ENCODE measurements at places on chromosomes 4 and X.

DNA sequence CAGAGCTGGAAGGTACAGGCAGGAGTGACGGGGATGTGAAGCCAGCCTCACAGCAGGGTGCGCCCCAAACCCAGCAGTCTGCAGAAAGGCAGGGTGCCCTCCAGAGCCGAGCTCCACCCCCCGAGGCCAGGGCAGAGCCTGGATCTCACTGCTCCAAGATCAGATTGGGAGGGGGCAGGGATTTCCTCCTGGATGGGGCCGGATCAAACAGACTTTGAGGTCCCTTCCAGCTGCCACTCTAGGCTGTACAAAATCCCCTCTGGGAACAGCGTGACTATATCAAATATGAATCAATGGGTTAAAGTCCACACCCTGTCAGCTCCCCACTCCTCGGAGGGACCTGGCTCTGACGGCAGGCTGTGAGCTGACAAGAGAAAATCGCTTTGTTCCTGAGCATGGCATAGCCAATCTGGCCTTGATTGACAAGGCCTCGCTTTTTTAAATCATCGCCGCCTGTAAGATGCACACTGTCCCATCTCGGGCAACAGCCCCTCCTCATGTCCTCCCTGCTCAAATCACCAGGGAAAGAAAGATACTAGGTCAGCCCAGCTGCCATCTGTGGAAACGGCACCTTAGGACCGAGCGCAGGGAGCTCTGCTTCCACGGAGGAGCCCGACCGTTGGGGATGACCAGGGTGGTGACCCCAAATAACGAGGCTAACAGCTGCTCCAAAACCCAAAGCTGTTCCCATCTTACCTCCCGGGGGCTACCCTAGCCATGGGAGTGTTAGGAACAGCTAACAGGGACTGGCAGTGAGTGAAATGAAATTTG, 39.9 kb downstream of the PSAPL1 start:
- DNase-seq, result peak; percentile 25

- no peak for DNase-seq
Observed at GRCh38 chr4:11313157-11313943, 115.3 kb downstream of the HS3ST1 start.

DNA sequence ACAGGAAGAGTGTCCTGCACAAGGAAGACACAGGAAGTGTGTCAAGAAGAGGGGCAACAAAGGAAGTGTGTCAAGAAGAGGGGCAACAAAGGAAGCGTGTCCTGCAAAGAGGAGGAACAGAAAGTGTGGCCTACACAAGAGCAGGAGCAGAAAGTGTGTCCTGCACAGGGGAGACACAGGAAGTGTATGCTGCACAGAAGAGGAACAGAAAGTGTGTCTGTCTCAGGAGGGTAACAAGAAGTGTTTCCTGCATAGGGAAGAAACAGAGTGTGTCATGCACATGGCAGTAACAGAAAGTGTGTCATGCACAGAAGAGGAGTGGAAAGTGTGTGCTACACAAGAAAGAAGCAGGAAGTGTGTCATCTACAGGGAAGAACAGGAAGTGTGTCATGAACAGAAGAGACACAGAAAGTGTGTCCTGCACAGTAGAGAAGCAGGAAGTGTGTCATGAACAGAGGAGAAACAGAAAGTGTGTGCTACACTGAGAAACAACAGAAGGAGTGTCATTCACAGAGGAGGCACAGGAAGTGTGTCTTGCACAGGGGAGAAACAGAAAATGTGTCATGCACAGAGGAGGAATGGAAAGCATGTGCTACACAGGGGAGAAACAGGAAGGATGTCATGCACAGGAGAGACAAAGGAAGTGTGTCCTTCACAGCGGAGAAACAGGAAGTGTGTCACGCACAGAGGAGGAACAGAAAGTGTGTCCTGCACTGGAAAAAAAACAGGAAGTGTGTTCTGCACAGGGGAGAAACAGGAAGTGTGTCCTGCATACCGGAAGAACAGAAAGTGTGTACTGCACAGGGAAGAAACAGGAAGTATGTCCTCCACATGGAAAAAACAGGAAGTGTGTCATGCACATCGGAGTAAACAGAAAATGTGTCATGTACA, 526.4 kb upstream of the PRKX start:
- DNase-seq, result no peak

DNA sequence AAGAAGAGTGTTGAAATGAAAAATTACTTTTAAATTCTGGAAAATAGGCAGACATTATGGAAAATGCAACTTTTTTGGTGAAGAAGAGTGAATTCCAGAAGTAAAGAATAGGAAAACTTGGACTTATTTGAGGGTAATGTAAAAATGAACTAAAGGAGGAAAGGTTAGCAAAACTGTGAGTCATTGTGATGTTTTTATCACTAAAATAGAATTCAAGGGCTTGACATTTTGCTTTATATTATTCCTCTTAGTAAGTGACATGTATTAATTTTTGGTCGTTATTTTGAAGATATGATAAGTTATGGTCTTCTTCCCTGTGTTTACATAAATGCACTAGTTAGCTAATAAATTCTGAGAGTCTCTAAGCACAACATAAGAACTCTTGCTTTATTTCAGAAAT, 390.9 kb downstream of the FAT4 start:
- DNase-seq, result no peak

DNA sequence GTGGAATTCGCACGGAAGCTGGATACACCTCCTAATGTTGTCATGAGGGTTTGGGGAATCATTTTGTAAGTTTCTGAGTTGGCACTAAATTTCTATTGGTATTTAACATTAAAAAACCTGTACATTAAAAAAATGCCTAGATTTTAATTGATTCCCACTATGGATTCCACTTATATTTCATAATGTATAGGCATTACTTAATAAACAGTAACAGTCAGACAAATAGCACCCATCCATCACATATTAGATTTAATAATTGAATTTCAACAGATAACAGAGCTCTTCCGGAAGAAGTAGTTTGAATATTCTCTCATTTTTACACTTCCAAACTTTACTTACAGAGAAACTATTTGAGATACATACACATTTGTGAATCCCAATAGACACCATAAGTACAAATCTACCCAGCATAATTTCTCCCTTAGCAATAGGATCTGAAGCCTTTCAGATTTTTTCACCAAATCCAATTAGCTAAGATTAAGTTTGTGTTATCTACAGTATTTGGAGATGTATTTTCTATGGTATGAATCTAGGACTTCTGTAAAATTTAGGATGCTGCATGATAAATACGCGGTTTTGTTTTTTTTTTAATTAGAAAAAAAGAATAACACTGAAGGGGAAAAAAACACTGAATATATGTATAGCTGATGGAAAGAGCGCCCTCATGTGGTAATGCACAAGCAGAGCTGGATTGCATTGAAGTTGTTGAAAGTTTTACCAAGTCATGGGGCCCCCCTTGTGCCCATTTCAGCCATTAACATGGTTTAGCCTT, 12.2 kb upstream of the ODAM start:
- no peak for DNase-seq

All from mesothelial cell of epicardium (in vitro differentiated cells).